ENCODE measurements at places on chromosomes 1 and 21.
A peak's percentile ranks its signal among the peaks of the same experiment; 100 is the strongest.

DNA sequence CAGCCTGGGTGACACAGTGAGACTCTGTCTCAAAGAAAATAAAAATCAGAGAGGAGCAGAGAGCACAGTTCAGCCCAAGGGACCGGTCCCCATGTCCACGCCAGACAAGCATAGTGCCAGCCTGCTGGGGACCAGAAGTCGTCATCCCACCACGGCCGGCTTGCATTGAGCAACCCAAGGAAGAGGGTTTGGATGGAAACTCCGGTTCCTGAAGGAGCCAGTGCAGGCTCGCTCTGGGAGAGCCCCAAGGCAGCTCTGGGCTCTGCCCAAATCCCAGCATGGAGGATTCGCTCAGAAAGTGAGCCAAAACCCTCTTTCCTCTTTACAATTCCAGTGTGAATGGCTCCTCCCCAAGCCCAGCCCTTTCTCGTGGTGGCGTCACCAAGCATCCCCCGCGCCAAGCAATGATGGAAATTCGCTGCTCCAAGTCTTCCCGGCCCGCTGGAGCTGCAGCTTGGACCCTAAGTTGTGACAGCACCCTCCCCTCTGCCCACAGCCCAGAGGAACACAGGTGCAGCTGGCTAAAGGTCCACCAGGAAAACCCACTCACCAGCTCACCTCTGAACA lies 64.1 kb upstream of the SLC25A33 start:
- DNase-seq, result no peak
- peaks cover 5% of the 10 kb centered on the region for H3K4me1 ChIP-seq
- no peaks in the 10 kb centered on the region for H3K27me3 ChIP-seq
- H3K4me3 ChIP-seq, result no peak overlapping the region

- no peaks in the 10 kb centered on the region for H3K4me1 ChIP-seq
- no peak overlapping the region for H3K27ac ChIP-seq
- no peaks in the 10 kb centered on the region for H3K36me3 ChIP-seq
- peak; percentile 7 for DNase-seq
- H3K4me3 ChIP-seq, result no peak overlapping the region
Observed at GRCh38 chr21:17406202-17406601, 106.6 kb upstream of the CXADR start.

- H3K27me3 ChIP-seq, result no peaks in the 10 kb centered on the region
- peaks cover 11% of the 10 kb centered on the region for H3K36me3 ChIP-seq
- no peak overlapping the region for H3K4me3 ChIP-seq
- no peak for DNase-seq
- no peak overlapping the region for H3K27ac ChIP-seq
Observed at GRCh38 chr1:168260393-168260792, 20.3 kb upstream of the TBX19 start.

DNA sequence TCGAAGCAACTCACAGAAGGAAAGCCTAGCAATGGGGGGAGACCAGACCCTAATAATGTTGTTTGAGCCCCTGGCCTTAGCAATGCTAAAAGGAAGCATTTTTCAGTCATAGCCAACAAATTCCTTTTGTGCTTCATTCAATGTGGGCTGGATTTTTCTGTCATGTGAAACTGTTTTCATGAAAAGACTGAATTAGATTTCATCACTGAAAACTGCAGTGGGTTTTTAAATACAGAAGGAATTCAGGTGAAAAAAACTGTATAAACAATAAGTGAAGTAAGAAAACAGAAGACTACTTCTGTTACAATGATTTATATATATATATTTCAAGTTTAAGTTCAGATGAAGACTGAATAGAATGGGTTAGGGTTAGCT lies 204.8 kb downstream of the SMYD3 start:
- no peaks in the 10 kb centered on the region for H3K27me3 ChIP-seq
- no peak for DNase-seq
- H3K27ac ChIP-seq, result no peak overlapping the region
- no peak overlapping the region for H3K4me3 ChIP-seq
- H3K36me3 ChIP-seq, result no peaks in the 10 kb centered on the region
- no peaks in the 10 kb centered on the region for H3K4me1 ChIP-seq

DNA sequence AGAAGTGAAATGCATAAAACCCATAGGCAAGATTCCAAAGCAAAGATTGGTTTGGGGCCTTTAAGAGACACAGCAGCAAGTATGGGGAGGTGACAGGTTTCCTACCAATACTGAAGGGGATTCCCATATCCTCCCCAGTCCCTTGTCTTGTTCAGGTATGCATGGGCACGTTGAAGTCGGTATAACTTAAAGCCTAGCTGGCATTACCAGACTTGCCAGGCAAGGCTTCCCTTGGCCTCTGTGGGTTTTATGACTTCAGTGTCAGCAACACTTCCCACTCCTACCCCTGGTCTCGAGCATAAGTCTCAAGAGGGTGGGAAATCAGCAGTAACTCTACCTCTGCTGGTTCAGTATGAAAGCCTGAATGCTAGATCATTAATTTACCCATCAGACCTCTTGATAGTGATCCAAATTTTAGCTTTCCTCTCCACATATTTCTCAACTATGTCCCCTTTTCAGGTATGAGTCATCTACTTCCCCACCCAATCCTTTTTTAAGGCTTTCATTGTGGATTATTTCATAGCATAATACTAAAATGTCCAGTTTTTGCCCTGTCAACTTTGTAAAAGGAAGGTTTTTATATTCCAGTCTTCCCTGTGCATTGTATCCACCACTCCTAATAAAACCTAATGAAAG lies 6.8 kb downstream of the CYP4X1 start:
- no peak overlapping the region for H3K4me3 ChIP-seq
- no peak for DNase-seq
- no peaks in the 10 kb centered on the region for H3K36me3 ChIP-seq
- no peak overlapping the region for H3K27ac ChIP-seq
- H3K27me3 ChIP-seq, result no peaks in the 10 kb centered on the region
- H3K4me1 ChIP-seq, result no peaks in the 10 kb centered on the region

DNA sequence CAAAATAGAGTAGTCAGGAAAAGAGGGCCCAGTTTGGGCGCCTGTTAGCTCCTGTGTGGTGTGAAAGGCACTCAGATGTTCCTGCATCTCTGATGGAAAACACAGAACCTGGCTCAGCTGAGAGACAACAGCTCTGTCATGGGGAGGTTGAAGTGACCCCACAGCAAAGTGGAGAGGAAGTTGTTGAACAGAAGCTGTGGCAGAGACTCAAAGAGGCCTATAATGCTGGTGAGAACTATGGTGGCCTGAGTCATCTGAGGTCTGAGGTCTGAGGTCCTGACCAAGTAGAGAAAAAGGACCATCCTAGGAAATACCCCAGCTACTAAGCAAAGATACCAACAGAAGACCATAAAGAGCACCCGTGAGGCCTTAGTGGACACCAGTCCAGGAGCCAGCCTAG lies 45.6 kb upstream of the JAK1 start:
- no peaks in the 10 kb centered on the region for H3K36me3 ChIP-seq
- H3K27me3 ChIP-seq, result no peaks in the 10 kb centered on the region

- DNase-seq, result no peak
- H3K27me3 ChIP-seq, result no peaks in the 10 kb centered on the region
- no peaks in the 10 kb centered on the region for H3K4me1 ChIP-seq
- no peaks in the 10 kb centered on the region for H3K36me3 ChIP-seq
Observed at GRCh38 chr1:154772606-154773506, 97.2 kb downstream of the KCNN3 start.

DNA sequence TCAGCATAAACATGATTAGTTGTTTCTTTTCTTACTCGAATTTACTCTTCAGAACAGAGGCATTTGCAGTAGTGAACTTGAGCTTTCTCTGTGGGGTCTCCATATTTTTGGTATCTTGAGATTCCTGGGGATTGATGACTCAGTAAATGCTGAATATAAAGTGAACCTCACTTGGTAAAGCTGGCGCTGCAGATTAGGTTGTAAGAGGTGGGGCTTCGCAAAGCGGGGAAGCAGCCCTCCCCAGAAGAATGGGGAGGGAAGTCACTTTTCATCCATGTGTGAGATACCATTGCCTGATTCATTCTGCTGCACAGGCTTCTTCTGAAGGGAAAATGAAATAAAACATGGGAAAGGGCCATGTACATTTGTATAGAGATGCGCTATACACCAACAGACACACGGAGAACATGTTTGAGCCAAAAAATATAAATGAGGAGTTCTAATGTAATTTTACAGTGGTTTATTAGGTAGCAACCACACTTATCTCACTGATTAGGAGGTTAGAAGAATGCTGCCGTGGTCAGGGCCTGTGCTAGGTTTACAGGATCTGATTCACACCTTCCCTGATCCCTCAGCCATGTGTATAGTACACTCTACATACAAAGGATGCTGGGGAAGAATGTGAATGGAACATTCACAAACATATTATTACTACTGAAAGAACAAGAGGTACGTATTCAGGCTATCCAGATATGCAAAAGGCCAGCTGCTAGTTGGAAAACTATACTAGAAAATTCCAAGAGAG lies 63.5 kb downstream of the DNTTIP2 start:
- no peak for DNase-seq
- H3K4me3 ChIP-seq, result no peak overlapping the region
- no peak overlapping the region for H3K27ac ChIP-seq
- no peaks in the 10 kb centered on the region for H3K27me3 ChIP-seq
- H3K4me1 ChIP-seq, result peaks cover 19% of the 10 kb centered on the region
- no peaks in the 10 kb centered on the region for H3K36me3 ChIP-seq

DNA sequence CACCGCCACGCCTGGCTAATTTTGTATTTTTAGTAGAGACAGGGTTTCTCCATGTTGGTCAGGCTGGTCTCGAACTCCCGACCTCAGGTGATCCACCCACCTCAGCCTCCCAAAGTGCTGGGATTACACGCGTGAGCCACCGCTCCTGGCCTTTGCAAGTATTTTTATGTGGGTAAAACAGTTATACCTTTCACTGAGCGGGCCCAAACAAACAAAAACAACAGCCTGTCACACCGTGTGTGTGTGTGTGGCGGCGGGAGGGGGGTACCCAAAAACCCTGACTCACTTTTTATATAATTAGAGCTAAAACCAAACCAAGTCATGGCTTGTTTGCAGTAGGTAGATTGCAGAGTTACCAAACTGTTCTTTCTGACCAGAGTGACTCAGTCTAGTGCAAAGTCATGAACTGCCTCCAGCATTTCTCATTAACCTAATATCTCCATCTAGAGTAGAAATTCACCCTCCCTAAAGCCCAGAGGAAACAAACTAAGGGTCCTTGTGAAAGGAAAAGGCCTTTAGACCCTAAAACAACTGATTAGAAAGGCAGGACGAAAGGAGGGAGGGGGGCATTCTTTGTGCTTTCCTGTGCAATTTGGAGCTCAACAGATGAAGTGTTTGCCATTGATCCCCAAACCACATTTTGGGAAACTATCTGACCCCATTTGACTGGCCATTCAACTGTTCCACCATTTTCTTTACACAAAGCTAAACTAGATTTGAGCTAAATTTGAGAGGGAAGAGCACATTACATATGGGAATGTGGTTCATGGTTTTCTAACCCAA lies 181.0 kb downstream of the DHRS3 start:
- H3K27me3 ChIP-seq, result no peaks in the 10 kb centered on the region
- H3K4me3 ChIP-seq, result no peak overlapping the region
- no peak overlapping the region for H3K27ac ChIP-seq
- no peaks in the 10 kb centered on the region for H3K36me3 ChIP-seq

- DNase-seq, result peak; percentile 30
- H3K36me3 ChIP-seq, result peaks cover 17% of the 10 kb centered on the region
- H3K4me3 ChIP-seq, result no peak overlapping the region
- peaks cover 57% of the 10 kb centered on the region for H3K4me1 ChIP-seq
- peak overlapping the region; percentile 88 for H3K27ac ChIP-seq
Observed at GRCh38 chr1:18922319-18922726, 20.0 kb upstream of the ALDH4A1 start.

DNA sequence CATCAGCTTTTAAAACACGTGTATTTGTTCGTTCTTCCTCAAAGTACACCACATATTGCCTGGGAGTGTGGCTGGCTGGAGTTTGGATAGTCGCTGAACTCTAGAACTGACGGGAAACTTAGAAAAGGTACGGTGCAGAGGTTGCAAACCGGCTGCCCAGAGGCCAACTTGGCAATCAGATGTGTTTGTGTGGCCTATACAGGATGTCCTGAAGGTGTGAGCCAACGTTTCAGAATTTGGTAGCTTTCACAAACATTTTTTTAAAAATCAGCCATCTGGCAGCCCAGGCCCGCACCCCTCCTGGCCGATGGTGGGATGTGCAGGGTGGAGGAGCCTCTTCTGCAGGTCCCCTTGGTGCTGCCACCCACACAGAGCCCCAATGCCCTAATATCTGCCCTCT lies 73.6 kb upstream of the SLC25A33 start:
- H3K27me3 ChIP-seq, result no peaks in the 10 kb centered on the region
- no peaks in the 10 kb centered on the region for H3K4me1 ChIP-seq
- no peak overlapping the region for H3K27ac ChIP-seq
- DNase-seq, result no peak
- no peaks in the 10 kb centered on the region for H3K36me3 ChIP-seq
- H3K4me3 ChIP-seq, result no peak overlapping the region

DNA sequence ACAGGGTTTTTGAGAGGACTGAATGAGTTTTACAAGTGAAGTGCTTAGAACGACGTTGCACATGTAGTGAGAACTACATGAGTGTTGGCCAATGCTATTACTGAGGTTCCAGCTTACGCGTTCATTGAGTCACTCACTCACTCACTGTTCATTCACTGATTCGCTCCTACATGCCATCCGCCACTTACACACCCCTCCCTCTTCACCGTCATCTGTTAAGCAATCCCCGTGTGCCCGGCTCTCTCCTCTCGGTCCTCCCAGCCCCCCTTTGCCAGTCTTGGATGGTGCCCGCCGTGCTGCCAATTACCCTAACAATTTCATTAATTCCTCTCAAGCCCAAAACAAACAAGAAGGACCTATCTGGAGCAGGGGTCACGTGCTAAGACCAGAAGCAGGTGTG lies 27.3 kb upstream of the EPHA2 start:
- H3K4me3 ChIP-seq, result peak overlapping the region; percentile 34
- no peaks in the 10 kb centered on the region for H3K36me3 ChIP-seq
- H3K27ac ChIP-seq, result no peak overlapping the region

DNA sequence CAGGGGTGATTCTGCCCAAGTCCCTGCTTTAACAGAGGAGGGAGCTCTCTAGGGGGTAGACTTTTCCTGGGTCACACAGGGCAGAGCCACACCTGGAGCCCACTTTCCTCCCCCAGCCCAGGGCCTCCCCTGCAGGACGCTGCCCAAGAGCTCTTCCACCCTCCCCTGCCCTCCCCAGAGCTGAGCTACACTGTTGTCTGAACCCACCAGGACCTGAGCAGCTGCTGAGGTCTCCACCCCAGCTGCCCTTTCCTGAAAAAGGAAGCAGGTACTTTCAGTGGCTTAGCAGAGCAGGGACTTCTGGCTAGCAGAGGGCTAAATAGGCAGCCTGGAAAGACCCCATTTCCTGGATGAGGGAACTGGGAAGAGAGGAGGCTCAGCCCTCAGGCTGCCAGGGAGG lies 169.3 kb upstream of the ETV3 start:
- no peak for DNase-seq
- no peak overlapping the region for H3K4me3 ChIP-seq

GRCh38 chr1:44119525-44119924 lies 904 bp downstream of the KLF17 start:
- no peak overlapping the region for H3K27ac ChIP-seq
- DNase-seq, result no peak
- no peaks in the 10 kb centered on the region for H3K36me3 ChIP-seq
- no peaks in the 10 kb centered on the region for H3K4me1 ChIP-seq
- no peak overlapping the region for H3K4me3 ChIP-seq
- no peaks in the 10 kb centered on the region for H3K27me3 ChIP-seq

DNA sequence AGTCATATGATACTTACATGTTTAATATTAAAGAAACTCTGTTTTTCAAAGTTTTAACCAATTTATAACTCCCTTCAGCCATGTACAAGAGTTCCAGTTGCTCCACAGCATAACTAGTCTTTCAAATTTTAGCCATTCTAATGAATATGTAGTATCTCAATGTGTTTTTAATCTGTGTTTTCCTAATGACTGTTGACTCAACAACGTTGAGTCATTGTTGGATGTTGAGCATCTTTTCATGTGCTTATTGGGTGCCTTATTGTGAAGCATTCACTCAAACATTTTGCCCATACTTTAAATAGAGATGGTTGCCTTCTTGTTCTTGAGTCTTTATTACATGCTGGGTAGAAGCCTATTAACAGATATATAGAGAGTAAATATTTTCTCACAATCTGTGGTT lies 240.2 kb upstream of the LYPLAL1 start:
- no peaks in the 10 kb centered on the region for H3K27me3 ChIP-seq
- H3K4me1 ChIP-seq, result no peaks in the 10 kb centered on the region
- H3K27ac ChIP-seq, result no peak overlapping the region
- no peaks in the 10 kb centered on the region for H3K36me3 ChIP-seq
